ENCODE measurements at places on chromosomes 6 and 20. TPM values are rescaled to one million over a fixed set of nuclear protein-coding genes. Genes with fewer than 3 reads are reported as not detected.
A peak's percentile ranks its signal among the peaks of the same experiment; 100 is the strongest.

Gene C20orf96
- total RNA-seq, result 0.58 TPM

Gene CALHM4
- not detected for total RNA-seq

Gene NOL4L
- 11.4 TPM for total RNA-seq

Gene BEND3
- 4.5 TPM for total RNA-seq

Gene HRH3
- total RNA-seq, result not detected

Gene RNF217
- 14.8 TPM for total RNA-seq

DNA sequence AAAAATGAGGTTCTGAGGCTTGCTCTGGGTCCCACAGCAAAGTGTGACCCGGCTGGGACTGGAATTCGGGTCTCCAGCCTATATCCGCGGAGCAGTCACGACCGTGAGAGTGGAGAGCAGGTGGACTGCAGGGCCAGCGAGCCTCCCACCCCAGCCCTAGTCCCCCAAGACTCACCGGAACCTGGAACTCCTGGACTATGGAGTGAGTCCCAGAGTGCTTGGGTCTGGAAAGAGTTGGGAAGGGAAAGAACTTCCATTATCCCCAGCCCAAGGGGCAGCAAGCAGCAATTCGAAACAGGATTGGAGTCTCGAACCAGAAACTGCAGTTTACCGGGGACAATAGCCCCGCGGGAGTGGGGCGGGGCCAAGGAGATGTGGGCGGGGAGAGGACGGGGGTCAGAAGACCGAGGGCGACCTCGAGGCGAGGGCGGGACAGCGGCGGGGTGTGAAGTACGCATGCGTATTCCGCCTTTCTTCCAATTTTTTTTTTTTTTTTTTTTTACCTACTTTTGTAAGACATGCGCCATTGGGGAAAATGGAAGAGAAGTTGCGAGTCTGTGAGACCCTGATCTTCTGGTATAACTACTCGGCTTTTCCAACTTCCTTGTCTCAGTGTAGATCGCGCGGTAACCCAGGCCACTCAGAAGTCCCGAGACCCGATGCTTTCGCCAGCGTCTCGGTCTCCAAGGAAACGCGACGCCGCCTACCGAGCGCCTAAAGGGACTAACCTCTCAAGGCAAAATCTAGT lies at the start of gene C20orf96:
TSS of gene C20orf96 (minus strand) at position 667 of the 748 bp plus-strand sequence. CDS start at position 527, 140 bp downstream.
- peak; percentile 95 for DNase-seq

- DNase-seq, result peak; percentile 40
These were observed 22.7 kb upstream of the TMEM181 start for GRCh38 chr6:158536891-158537798.

DNA sequence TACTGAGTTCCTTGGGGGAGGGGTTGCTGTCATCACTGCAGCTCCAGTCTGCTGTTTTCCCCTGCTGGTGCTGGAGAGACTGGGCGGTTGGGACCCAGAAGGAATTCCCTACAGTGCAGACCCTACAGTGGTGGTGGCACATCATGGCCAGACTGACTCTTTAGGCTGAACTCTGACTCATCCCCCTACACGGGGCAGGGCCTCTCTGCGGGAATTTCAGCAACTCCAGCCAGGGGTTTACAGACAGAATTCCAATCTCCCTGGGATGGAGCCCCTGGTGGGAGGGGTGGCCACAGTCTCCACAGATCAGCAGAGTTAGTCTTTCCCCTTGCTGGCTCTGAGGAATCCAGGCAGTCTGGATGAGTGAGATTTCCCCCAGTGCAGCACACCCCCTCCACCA lies 46.9 kb upstream of the MAPK13 start:
- no peak for DNase-seq

DNA sequence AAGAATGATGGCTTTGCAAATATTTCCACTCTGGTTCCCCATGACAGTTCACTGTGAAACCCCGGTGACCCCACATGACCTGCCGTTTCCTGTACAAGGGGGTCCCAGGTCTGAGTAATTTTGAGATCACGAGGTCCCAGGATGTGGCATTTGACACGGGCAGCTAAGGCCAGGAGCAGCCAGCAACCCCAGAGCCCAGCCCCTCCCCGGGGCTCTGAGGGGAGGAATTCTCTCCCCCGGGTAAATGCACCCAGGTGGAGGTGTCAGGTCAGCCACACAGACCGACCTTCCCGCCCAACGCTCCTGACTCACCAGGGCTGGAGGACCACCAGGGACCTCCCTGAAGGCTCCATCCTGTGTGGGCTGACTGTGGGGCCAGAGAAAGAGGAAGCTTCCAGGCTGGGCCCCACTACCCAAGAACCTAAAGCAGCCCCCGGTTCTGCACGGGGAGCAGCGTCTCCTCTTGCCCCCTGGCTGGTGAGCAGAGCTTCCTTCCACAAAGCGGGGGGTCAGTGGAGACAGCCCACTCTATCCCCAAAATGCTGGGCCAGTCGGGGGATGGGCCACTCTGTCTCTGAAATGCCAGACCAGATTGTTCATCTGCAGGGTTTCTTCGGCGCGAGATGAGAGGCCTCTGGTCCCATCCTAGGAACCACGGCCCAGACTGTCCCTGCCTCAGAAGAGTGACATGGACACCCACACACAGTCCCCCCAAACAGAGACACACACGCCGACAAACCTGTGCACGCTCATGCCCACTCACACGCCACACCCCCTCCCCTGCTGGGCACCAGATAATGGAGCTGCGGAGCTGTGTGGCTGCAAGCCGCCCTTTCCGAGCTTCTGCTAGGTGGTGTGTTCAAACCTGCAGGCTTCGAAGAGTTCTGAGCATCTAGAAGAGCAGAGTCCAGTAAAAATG lies 23.4 kb upstream of the SLCO4A1 start:
- peak; percentile 96 for DNase-seq

DNA sequence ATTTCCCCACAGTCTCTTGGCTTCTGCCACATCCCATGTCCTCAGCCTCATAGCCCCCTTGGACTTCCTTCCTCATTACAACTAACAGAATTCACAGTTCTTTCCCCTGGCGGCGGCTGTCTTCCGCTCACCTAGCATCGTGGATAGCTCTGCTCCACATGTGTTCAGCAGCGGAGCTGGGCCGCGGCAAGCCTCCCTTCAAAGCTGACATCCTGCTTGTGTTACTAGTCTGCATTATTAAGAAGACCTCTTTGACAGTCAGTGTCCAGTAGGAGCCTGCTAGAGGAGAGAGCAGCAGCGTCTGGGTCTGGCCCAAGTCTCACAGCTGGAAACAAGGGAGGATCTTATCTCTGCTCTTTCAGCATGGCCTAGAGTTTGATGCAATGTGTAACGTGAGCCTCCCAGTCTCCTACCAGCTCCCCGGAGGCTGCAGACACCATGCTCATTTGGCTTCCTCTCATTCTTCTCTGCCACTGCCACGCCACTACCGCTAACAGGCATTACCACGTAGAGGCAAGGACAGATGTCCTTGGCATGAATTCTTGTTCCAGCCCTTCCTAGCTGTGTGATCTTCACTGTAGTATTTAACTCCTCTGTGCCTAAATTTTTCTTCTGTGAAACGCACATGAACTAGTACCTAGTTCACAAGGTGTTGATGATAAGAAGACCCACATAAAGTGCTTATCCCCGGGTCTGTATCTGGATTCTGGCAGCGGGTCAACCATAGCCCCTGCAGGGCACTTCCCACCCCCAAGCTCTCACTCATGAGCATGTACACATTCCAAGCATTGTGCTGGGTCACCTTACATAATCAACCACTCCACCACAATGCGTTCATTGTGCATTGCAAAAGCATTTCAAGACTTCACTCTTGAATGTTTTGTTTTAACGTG lies 107.1 kb upstream of the BACH2 start:
- peak; percentile 59 for DNase-seq

DNA sequence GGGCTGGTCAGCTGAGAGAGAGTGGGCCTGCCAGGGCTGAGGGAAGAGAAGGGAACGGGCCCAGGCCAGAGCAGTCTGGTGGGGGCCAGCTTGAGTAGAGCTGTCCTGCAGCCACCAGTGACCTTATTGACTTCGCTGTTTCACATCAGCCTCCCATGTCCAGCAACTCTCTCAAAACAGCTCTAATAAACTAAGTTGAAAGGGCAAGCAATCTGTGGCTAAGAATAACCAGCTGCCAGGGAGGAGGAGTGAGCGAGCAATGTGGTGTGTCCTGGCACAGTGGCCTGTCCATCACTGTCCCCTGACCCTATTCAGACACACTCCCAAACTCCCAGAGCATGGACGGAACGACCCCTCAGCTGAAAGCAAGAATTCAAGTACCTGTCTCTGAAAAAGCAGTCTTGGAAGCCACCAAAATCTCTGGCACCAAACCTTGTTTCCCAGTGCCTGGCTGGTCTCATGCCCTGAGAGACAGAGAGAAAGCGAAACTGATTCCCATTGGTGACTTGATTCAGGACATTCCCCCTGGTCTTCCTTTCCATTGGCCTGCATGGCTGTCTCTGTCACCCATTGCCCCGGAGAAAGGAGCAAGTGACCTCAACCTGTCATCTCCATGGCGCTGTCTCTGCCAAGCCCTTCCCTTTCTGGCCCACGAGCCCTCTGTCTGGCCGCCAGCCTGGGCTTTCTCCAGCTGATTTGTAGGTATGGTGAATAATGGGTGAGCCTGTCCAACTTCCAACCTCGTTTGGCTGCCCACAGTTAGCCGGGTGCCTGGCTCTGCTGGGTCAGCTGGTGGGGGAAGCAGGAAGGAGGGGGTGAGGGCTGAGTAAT lies at the start of gene DDO:
TSS of gene DDO (minus strand) at position 490 of the 831 bp plus-strand sequence. CDS start 2,113 bp downstream, outside the sequence.
- DNase-seq, result peak; percentile 20

DNA sequence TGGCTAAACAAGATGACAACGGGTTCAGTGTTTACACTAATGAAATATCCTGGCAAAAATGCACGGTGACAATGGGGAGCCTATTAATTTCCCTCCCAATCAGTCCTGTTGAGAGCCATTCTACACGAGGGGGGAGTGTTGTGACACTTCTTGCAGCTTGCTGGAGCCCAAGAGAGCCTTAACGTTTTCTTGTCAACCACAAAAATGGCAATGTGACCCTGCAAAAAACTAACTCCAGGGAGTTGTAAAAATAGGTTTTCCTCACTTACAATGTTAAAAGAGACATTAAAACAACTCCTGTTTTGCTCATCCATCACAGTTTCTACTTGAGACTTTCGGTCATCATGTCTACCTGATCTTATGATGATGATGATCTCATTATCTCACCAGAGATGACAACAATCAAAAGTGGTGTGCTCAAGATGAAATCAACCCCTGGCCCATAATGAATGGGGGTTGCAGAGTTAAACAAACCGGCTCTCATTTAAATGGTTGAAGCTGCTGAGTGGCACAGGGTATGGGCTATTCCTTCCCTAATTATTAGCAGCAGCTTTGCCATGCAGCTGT lies 57.9 kb downstream of the GJA10 start:
- DNase-seq, result no peak

DNA sequence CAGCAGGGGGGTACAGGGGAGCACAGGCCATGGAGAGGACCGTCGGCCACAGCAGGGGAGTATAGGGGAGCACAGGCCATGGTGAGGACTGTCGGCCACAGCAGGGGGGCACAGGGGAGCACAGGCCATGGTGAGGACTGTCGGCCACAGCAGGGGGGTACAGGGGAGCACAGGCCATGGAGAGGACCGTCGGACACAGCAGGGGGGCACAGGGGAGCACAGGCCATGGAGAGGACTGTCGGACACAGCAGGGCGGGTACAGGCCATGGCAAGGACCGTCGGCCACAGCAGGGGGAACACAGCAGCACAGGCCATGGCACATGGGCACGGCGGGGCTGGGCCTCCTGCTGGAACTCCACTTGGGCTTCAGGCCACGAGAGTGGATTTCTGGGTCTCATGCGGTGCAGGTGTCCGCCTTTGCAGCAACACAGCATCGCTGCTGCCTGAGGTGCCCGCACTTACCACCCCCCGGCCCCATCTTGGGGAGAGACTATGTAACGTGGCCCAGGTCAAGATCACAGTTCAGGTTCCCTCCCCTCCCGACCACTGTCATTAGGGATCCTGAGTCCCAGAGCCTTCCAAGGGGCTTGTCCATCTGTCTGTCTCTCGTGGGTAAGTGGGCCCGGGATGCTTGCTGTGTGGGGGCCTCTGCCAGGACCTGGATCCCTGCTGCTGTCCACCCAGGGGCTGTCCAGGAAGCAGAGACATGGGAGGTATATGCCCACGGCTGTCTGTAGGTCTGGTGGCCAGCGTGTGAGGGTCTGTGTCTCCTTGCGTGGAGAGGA lies 2.5 kb downstream of the NPBWR2 start:
- DNase-seq, result no peak

DNA sequence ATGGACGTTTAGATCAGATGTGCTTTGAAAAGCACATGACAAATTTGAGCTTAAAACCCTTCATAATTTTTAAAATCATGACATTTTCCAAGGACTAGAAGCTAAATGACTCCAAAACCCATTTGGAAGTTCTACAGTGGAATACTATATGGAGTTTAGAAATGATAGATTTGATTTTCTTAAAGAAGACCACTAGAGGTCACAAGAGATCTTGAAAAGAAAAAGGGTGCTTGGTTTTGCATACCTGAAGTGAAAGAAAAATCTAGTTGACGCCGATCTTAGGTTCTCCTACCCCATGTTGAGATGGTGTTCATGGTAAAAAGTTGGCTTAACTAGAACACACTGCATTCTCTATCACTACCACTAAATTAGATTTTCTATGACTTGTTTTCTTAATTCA lies 31.5 kb downstream of the CFAP61 start:
- peak; percentile 32 for DNase-seq

GRCh38 chr6:163122365-163122764 lies 292.2 kb upstream of the QKI start:
- no peak for DNase-seq

DNA sequence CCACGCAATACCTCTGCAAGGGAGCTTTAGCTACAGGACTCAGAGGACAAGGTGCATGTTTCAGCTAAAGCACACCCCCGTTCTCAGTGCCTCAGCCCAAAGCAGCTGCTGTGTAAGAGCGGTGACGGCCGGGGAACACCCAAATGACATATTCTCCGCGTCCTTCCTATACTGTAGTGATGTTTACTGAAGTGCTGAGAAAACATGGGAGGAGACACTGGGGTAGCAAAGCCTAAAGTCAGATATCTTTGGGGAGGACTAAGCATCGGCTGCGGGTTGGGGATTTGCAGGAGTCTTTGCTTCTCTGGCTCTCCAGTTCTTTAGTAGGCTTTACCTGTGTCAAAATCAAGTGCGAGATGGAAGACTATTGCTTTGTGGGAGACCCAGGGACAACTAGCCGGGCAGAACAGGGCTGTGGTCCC lies 1.7 kb downstream of the SLC22A23 start:
- DNase-seq, result no peak

- DNase-seq, result no peak
These were observed 802.3 kb downstream of the QKI start for GRCh38 chr6:164216839-164217238.

GRCh38 chr6:46900266-46900665 lies 21.5 kb downstream of the ADGRF5 start:
- no peak for DNase-seq
